ENCODE measurements at places on chromosomes 5 and 9.

GRCh38 chr9:34035656-34036055 lies 13.0 kb downstream of the UBAP2 start:
- no peak for DNase-seq

- DNase-seq = no peak
Measured at GRCh38 chr5:149324641-149325040, 20.7 kb upstream of the GRPEL2 start.

DNA sequence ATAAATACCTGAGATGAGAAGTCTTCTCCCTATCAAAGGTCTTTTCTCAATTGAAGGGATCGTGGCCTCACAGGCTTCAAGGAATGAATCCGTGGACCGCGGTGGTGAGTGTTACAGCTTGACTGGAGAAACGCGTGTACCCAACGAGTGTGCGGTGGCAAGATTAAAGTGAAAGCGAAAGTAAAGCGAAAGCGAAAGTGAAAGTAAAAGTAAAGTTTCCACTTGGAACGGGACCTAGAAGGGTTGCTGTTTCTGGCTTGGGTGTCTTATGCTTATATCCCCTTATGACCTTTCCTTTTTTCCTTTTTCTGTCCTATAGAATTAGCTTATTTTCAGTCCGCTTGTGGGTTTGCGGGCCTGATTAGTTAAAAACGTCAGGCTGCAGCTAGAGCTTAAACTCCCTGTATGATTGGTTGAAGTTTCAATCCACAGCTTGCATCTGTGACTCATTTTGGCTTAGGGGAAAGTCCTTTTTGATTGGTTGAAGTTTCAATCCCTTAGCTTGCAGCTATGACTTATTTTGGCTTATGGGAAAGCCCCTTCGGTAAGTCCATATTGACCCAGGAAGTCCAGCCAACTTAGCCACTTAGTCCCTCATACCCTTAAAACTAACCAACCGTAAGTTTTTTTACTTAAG lies 924.3 kb upstream of the CDH10 start:
- DNase-seq = no peak

DNA sequence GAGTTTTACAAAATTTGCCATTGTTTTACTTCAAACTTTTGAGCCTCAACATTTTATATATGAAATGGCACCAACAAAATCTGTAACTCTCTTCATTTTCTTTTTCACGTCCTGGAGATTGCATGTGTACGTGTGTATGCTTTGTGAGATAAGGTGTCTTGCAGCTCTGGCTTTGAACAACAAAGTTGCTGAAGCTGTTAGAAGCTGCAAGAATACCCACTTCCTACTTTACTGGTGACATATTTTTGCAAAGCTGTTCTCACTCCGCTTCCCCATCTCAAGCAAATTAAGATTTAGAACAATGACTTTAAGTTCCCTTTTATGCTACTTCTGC lies 41.8 kb downstream of the FYB1 start:
- no peak for DNase-seq

GRCh38 chr5:102313912-102314311 lies 17.8 kb upstream of the SLCO4C1 start:
- DNase-seq = peak; percentile 12

DNA sequence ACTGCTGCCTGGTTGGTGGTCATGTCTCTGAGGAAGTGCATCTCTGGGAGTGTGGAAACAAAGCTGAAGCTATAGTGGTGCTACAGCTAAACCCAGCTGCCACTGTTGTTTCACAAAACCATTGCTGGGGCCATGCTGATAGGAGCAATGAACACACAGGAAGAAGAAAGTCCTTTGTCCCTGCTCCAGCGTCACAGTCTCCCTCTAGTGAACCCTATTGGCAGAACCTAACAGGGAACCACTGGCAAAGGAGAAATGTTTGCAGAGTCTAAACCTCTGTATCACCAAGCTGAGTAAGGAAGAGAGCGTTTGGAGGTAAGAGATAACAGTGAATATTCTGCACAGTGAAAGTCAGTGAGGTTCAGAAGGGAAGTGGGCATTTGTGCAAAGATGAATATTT lies 244.0 kb downstream of the YTHDC2 start:
- DNase-seq = no peak

DNA sequence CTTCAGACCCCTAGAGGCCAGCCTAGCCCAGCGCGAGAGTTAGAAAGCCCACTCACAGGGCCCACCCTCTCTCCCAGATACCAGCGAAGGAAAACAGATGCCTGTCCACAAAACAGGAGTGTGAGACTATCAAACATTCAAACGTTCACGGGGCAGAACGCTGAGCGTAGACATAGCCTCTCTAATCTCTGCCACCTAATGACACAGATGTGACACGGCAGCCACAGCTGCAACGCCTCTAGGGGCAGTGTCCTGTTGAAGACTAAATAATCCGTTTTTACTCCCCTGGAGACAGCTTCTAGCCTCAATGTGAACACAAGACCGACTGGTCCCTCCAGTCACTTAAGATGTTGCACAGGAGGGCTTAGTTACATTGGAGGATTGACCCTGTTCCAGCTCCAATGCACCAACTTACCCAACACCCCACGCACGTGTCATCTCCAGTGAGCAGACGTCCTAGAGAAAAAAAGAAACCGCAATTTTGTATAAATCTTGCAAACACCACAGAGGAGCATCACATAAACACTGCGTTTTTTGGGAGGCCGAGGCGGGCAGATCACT lies 14.3 kb downstream of the DIPK1B start:
- DNase-seq = no peak

GRCh38 chr9:135753391-135754105 lies 51.6 kb downstream of the KCNT1 start:
- DNase-seq = no peak

Data from NCI-H526 treated with DMSO at 0.1 percent for 48 hours (cell line).